ENCODE measurements at places on chromosomes 16 and 17.

- no peak for DNase-seq
Measured at GRCh38 chr16:87212026-87212425, 105.2 kb downstream of the C16orf95 start.

DNA sequence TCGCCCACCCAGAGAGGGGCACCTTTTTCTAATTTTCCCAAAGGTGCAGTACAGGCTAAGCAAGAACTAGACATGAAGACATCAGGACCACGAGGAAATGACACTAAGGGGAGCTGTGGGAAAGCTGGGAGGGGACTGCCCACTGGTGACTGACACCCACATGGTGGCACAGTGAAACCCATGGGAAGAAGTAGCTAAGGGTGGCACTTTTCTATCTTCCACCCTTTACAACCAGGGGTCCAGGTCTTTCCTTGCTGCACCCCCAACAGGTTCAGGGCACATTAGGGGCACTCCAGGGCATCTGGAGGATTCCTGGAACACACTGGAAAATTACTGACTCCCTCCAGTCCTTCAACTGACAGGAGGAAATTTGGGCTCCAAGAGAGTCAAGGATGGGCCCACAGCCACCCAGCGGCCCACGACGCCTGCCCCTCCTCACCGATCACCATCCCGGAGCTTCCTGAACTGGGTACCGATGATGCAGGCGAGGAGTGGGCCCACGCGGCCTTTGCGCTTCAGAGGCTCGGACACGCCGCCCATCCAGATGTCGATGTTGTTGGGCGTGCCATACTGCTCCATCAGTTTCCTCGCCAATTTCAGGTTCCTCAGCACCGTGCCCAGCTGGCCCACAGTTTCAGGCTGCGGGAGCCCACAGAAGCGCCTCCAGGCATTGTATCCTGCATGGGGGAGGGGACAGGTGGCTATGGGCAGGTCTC lies 9.4 kb downstream of the MPO start:
- no peak for DNase-seq

DNA sequence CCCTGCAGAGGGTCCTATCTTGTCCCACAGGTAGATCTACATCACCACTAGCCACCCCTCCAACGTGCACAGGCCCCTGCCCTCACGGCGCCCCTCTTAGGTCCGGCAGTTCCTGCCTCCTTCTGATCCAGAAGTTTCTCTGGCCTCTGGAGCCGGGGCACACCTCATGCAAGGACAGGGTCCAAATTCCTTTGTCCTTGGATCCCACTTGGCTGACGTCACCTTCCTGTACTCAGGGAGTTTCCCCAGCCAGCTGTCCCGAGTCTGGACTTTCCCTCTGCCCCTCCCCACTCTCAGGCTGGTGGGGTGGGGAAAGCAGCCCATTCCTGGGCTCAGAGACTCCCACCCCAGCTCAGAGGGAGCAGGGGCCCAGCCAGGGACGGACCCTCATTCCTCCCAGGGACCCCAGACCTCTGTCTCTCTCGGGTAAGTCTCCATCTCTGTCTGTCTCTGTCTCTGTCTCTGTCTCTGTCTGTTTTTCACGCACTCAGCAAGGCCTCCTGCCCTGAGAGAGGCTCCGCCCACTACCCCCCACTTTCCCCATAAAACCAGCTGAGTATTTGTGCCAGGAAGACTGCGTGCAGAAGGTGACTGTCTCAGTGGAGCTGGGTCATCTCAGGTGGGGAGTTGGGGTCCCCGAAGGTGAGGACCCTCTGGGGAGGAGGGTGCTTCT lies at the start of gene IL32:
Gene IL32, plus strand, starts transcription at position 572 of the 673 bp plus-strand sequence. CDS start 172 bp downstream, outside the sequence.
- no peak for DNase-seq

DNA sequence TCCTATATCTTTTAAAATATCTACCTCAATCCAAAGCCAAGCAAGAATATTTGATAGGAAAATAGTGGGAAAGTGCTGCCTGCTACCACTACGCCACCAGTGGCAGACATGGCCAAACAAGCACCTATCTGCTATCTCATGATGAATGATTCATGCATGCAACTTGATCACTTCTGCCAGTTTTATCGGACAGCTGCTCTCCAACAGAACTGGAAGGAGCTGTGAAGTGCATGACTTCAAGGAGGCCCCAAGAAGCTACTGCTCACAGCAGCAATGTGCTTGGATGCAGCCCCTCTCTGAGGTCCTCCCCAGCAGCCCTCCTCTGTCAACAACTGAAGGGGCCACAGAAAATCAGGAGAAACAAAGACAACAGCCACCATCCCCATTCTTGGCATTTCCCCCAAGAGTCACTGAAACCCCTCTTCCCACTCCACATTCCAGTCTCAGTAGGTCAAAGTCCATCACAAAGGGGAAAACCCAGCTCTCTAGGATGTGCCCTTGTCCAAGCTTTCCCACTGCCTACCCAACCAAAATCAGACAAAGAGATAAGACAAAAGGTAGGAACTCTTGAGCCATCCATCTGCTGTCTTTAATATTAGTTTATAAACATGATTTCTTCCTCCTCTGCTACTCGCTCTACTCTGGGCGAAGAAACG lies 215.3 kb downstream of the C16orf78 start:
- DNase-seq: no peak

DNA sequence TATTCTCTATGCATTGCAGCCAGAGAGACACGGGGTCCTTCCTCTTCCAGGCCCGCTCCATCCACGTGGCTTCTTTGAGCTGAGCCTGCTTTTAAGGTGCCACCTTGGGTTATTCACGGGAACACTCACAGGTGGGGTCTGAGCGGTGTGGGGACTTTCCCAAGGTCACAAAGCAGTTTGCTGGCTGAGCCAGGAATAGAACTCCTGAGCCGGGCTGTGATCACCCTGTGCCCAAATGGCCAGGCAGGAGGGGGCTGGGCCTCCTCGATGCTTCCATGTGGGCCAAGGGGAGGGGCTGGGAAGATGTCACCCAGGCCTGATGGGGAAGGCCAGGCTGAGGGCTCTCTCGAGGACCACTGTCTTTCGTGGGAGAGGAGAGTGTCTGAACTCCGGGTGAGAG lies 13.0 kb upstream of the GSE1 start:
- no peak for DNase-seq

DNA sequence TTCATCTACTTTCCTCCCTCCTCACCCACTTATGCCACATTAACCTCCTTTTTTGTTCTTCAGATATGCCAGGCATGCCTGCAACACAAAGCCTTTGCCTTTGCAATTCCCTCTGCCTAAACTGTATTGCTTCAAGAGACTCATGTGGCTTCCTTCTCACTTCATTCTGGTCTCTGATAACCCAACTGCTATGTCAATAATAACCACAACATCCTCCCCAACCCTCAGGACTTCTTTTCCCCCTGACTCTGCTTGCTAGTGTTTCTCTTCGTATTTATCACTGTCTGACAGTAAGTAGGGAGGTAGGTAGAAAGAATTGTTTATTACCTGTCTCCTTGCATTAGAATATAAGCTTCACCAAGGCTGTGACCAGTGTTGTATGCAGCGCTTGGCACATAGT lies 22.4 kb downstream of the RBL2 start:
- DNase-seq: no peak
